ENCODE measurements at places on chromosomes 13 and 19.

DNA sequence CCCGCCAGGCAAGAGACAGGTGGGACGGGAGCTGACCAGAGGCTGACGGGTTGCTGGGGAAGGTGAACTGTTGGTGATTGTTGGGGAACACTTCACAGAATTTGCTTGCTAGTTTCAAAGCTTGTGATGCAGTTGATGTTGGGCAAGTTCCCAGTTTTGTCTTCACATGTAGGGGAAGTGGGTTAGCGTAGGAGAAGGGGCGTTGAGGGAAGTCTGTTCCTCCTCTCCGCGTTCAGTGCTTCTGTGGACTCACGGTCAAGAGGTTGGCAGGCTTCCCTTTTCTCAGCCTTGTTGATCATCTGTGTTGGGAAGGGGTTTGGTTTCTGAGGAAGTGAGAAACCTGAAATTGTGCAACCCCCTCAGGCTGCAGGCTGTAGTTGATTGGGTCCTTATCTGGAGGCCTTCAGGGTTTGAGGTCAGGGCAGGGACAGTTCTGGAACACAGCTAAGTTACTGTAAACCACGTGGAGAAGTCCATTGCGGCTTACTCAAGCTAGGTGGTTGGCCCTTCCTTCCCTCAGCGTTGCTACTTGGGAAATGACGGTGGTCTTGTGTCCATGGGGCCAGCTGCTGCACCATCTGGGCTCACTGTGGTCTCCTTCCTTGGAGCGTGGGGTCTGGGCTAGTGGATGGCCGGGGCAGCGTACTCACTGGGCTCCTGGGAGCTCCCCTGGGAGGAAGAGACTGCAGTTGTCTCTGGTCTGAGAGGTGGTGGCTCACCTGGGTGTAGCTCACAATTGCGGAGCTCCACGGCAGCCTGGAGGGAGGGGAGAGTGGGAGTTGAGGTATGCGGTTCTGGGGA is 7.5 kb downstream of the RPS9 start:
- no peak for DNase-seq

GRCh38 chr19:2536461-2536860 is 60.5 kb downstream of the GADD45B start:
- no peak for DNase-seq

- no peak for DNase-seq
Observed at GRCh38 chr13:81779876-81780275, 1439.0 kb upstream of the SPRY2 start.

- no peak for DNase-seq
Observed at GRCh38 chr13:45732916-45733315, 30.8 kb downstream of the CBY2 start.

DNA sequence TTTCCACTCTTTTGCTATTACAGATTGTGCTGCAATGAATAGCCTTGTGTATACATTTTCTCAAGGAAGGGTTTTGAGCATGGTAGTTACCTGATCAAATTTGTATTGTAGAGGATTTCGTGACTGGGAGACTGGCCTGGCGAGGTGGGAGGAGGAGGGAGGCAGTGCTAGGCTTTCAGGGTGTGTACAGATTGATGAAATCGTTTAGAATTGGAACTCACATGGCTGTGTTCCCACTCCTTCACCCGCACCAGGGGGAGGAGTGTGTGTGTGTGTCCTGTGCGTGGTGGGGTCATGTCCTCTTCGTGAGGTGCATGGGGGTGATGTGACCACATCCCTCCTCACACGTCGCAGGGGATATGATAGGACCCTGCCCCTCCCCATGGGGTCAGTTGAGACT is 8.3 kb downstream of the PGLYRP1 start:
- DNase-seq: no peak
